ENCODE measurements at places on chromosomes 16 and 17. TPM values are rescaled to one million over a fixed set of nuclear protein-coding genes. Genes with fewer than 3 reads are reported as not detected.
A peak's percentile ranks its signal among the peaks of the same experiment; 100 is the strongest.

DNA sequence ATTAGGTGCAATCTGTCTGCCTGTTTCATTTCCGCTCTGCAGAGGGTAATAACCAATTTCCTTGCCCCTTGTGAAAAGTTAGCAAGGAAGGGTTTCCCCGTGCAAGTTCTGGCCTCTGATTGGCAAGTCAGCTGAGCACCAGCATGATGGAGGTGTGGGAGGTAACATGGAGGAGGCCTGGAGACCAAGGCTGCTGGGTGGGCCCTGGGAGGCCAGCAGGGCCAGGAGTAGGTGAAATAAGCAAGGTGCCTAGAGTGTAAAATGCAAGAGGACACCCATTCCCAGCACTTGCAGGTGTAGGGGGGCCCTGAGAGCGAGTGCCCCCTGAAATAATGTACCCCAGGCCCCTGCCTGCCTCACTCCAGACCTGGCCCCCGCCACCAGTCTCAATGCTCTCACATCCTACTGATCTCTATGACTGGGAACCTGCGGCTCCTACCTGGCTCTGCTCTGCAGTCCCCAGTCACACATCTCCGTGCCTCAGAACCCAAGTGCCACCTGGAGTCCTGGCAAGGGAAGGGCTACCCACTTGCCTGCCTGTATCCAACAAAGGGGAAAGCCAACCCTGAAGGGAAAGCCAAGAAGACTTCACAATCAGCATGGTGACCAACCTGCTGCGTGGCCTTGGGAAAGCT, 116.2 kb downstream of the C16orf78 start:
- H3K4me3 ChIP-seq, result no peak overlapping the region
- no peaks in the 10 kb centered on the region for H3K27me3 ChIP-seq
- no peaks in the 10 kb centered on the region for H3K36me3 ChIP-seq
- peak; percentile 37 for DNase-seq

The PERCC1 gene
- not detected for total RNA-seq

- peak overlapping the region; percentile 5 for H3K27ac ChIP-seq
- H3K27me3 ChIP-seq, result peaks cover 8% of the 10 kb centered on the region
- DNase-seq, result no peak
- no peaks in the 10 kb centered on the region for H3K4me1 ChIP-seq
- H3K36me3 ChIP-seq, result no peaks in the 10 kb centered on the region
- no peak overlapping the region for H3K4me3 ChIP-seq
Measured at GRCh38 chr17:38585056-38585917, 20.5 kb downstream of the SRCIN1 start.

DNA sequence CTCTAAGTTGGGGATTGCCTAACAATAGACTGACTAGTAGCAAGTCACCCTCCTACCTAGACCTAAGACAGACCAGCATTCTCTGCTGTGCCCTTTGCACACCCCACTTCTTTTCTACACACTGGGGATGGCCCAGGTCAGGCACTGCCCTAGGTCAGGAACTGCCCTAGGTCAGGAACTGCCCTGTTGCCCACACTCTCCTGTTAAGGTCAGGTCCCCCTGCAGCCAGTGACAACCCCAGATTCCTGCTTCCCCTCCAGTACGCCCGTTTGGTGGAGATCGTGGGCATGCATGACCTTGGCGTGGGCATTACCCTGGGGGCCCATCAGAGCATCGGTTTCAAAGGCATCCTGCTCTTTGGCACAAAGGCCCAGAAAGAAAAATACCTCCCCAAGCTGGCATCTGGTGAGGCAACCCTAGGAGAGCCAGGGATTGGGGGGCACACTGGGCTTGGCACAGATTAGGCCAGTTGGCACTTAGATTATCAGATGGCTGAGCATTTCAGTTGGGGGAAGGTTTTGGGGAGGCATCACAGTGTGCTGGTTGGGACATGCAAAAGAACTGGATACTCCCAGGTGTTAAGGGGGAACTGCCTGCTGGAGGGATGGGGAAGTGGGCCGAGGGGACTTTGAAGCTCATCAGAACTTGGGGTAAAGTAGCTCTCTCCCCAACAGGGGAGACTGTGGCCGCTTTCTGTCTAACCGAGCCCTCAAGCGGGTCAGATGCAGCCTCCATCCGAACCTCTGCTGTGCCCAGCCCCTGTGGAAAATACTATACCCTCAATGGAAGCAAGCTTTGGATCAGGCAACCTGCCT, 1.7 kb downstream of the ACADVL start:
- peak overlapping the region; percentile 99 for H3K27ac ChIP-seq
- no peak overlapping the region for H3K4me3 ChIP-seq
- peaks cover 48% of the 10 kb centered on the region for H3K4me1 ChIP-seq
- H3K27me3 ChIP-seq, result no peaks in the 10 kb centered on the region
- peak; percentile 63 for DNase-seq

- DNase-seq, result no peak
- no peak overlapping the region for H3K4me3 ChIP-seq
- no peak overlapping the region for H3K27ac ChIP-seq
- H3K36me3 ChIP-seq, result no peaks in the 10 kb centered on the region
- H3K4me1 ChIP-seq, result peaks cover 4% of the 10 kb centered on the region
Measured at GRCh38 chr16:87550495-87550961, 51.8 kb upstream of the JPH3 start.

The TMIGD1 gene
- total RNA-seq, result not detected

GRCh38 chr16:89300311-89300975, 82.9 kb downstream of the ZNF778 start:
- H3K27me3 ChIP-seq, result no peaks in the 10 kb centered on the region
- H3K36me3 ChIP-seq, result peaks cover 5% of the 10 kb centered on the region
- H3K4me3 ChIP-seq, result no peak overlapping the region
- peaks cover 39% of the 10 kb centered on the region for H3K4me1 ChIP-seq
- peak; percentile 90 for DNase-seq

- DNase-seq, result no peak
- H3K36me3 ChIP-seq, result no peaks in the 10 kb centered on the region
- no peaks in the 10 kb centered on the region for H3K4me1 ChIP-seq
- no peak overlapping the region for H3K4me3 ChIP-seq
- no peak overlapping the region for H3K27ac ChIP-seq
- peaks cover under 1% of the 10 kb centered on the region for H3K27me3 ChIP-seq
Measured at GRCh38 chr17:74916136-74916850, 6.8 kb downstream of the USH1G start.

- H3K4me1 ChIP-seq, result no peaks in the 10 kb centered on the region
- no peak overlapping the region for H3K4me3 ChIP-seq
- no peaks in the 10 kb centered on the region for H3K27me3 ChIP-seq
Measured at GRCh38 chr17:2797637-2798036, 1.4 kb downstream of the RAP1GAP2 start.

The ACAP1 gene
- total RNA-seq, result 1.1 TPM

DNA sequence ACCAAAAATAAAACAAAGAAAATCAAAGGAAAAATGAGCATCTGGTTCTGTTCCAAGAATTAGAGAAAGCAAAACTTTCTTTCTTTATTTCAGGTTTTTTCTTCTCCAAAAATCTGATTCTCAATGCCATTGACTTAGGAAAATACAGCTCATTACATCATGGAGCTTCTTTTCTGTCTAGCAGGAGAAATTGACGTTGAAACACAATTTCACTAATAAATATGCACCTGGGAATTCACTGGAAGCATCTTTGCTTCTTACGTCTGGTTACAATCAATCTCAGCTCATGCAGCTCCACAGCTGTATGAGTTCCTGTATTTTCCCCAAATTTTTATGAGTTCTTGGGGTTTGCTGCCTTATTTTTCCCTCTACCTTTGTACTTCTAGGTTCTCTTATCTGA, 1568.6 kb upstream of the GOT2 start:
- H3K36me3 ChIP-seq, result no peaks in the 10 kb centered on the region
- no peak for DNase-seq
- H3K4me1 ChIP-seq, result no peaks in the 10 kb centered on the region

DNA sequence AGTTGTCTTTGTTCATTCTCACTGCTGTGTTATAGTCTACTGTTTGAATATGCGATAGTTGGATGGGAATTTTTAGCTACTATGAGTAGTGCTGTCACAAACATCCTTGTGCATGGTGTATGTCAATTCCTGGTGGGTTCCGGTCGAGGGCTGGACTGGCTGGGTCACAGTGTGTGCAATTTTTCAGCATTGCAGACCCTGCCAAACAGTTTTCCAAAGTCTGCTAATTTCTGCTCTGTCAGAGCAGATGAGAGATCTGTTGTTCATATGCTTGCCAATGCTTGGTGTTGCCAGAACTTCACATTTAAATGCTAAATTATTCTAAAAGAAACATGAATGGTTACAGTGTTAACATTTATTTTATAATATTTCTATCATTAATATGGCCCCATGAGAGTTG, 3.6 kb upstream of the C16orf96 start:
- no peak overlapping the region for H3K27ac ChIP-seq
- no peak overlapping the region for H3K4me3 ChIP-seq
- H3K27me3 ChIP-seq, result no peaks in the 10 kb centered on the region
- no peak for DNase-seq

The DNAH17 gene
- 0.36 TPM for total RNA-seq

The HS3ST3B1 gene
- 1.1 TPM for total RNA-seq

- no peak for DNase-seq
- H3K4me3 ChIP-seq, result peak overlapping the region; percentile 66
- H3K27me3 ChIP-seq, result no peaks in the 10 kb centered on the region
- H3K27ac ChIP-seq, result peak overlapping the region; percentile 100
- peaks cover 27% of the 10 kb centered on the region for H3K4me1 ChIP-seq
Measured at GRCh38 chr17:7307686-7308624, 527 bp downstream of the EIF5A start.

The IRX5 gene
- total RNA-seq, result not detected

DNA sequence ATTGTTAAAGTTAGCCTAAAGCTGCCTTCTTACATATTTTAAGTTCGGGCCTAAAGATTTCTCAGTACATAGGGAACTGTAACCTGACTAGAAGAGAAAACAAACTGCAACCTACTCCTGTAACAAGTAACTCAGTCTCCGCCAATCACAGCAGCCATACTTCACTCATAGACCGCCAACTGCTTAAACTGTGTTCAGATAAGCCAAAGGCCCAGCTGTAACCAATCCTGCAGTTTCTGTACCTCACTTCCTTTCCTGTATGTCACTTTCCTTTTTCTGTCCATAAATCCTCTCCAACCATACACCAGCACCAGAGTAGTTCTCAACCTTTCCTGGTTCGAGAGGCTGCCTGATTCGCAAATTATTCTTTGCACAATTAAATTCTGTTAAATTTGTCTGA, 41.5 kb downstream of the GLG1 start:
- H3K27me3 ChIP-seq, result no peaks in the 10 kb centered on the region
- no peaks in the 10 kb centered on the region for H3K36me3 ChIP-seq
- no peak for DNase-seq
- no peak overlapping the region for H3K4me3 ChIP-seq
- no peak overlapping the region for H3K27ac ChIP-seq
- peaks cover 15% of the 10 kb centered on the region for H3K4me1 ChIP-seq

DNA sequence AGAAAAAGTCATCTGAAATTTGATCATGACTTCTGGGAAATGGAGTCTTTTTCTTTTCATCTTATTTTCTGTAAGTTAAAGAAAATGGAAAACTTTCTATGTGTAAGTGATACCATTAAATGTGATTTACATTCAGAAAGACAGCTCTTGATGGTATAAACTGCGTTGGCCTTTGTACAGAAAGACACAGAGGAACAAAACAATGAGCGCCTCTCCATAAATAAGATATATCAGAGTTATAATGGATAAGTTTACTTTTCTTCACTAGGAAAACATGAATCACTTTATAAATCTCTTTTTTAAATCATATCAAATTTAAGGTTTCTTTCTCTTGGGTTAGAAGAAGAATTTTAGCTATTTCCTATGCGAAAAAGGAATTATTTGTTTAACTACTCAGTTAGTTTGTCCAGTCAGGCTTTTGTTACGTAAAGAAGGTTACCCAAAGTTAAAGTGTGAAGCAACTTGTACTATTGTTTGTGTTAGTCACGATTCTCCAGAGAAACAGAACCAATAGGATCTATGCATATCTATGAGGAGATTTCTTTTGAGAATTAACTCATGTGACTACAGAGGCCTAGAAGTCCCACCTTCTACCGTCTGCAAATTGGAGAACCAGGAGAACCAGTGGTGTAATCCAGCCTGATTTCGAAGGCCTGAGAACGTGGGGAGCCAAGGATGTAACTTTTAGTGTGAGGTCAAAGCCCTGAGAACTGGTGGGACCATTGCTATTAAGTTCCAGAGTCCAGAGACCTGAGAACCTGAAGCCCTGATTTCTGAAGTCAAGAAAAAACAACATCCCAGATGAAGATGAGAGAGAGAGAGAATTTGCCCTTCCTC, 295.4 kb upstream of the KCNJ16 start:
- no peaks in the 10 kb centered on the region for H3K4me1 ChIP-seq
- no peak for DNase-seq
- no peak overlapping the region for H3K4me3 ChIP-seq
- no peak overlapping the region for H3K27ac ChIP-seq
- H3K36me3 ChIP-seq, result no peaks in the 10 kb centered on the region

Measured in sigmoid colon (tissue), 7 donors.